ENCODE measurements at places on chromosomes 7 and 10. TPM values are rescaled to one million over a fixed set of nuclear protein-coding genes. Genes with fewer than 3 reads are reported as not detected.

DNA sequence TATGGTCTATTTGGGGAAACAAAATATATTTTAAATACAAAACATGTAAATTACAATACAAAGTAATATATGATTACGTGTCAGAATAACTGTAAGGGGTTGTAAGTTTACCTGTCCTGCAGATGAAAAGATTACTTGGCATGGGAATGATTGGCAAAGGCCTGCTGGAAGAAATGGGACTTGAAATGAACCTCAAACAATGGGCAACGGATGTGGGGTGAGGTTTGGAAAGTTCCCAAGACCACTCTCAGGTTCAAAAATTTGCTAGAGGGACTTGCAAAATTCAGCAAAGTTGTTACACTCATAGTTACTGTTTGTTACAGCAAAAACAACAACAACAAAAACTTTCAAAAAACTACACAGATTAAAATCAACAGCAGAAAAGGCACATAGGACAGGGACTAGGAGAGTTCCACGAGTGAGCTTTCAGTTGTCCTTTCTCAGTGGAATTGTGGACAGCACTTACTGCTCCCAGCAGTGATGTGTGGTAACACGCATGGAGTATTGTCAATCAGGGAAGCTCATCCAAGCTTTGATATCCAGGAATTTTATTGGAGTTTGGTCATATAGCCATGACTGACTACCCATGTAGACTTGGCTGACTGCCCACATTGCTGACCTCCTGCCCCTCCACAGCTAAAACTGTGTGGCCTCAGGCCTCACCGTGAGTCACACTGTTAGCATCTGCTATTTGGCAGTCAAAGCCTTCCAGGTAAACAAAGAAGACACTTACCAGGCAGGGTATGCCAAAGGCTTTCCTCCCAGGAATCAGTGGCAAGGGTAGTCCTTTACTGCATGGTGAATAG lies 43.8 kb downstream of the EXOC6 start:
- DNase-seq, result no peak

- no peak for DNase-seq
Observed at GRCh38 chr7:33101906-33102305, 7.3 kb downstream of the RP9 start.

The POM121C gene
- 21.0 TPM for total RNA-seq

DNA sequence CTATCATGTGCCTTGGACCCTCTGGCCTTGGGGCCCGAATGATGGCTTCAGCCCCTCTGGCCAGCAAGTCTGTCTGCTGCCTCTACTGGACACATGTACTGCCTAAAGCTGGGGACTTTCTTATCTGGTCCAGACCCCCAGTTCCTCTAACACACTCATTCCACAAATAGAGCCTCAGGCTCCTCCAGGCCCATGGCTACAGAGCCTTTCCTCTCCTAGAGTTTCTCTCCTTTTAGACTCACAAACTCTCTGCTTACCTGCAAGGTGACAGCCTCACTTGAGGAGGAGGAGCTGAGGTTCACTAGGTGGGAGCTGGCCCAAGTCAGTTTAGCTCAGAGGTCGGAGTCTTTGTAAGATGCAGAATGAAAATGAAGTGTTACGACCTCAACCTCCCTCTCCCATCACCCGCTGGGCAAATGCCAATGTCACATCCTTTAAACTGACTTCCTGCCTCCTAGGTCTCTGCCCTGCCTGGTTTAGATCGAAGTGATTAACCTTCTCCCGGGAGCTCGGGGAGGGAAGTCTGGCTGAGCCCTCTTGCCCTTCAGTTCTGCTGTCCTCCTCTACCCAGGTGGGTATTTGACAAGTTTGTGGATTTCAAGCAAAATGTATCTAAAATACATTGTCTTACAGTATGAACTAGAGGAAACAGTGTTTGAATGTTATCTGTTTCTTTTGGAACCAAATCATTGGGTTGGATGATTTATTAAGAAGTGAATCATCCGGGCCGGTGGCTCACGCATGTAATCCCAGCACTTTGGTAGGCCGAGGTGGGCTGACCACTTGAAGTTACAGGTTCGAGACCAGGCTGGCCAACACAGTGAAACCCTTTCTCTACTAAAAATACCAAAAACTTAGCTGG lies 71.9 kb upstream of the TNS3 start:
- no peak for DNase-seq

GRCh38 chr7:41295455-41295815 lies 407.5 kb downstream of the INHBA start:
- DNase-seq, result no peak

DNA sequence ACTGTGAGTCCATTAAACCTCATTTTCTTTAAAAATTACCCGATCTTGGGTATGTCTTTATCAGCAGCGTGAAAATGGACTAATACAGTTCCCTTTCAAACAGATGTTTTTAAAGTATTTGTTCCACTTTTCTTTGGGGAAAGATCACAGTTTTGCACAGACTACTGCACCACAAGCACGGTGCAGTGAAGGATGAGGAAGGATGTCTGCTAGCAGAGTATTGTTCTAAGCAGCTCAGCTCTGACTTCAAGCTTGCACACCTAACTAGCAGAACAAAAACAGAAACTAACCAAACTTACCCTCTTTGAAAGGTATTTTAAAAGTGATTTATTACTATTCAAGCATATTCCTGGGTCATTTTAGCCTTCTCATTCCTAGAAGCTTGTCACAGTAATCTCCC lies 20.0 kb downstream of the THNSL1 start:
- no peak for DNase-seq

GRCh38 chr10:104117839-104118323 lies 4.1 kb upstream of the SFR1 start:
- no peak for DNase-seq

DNA sequence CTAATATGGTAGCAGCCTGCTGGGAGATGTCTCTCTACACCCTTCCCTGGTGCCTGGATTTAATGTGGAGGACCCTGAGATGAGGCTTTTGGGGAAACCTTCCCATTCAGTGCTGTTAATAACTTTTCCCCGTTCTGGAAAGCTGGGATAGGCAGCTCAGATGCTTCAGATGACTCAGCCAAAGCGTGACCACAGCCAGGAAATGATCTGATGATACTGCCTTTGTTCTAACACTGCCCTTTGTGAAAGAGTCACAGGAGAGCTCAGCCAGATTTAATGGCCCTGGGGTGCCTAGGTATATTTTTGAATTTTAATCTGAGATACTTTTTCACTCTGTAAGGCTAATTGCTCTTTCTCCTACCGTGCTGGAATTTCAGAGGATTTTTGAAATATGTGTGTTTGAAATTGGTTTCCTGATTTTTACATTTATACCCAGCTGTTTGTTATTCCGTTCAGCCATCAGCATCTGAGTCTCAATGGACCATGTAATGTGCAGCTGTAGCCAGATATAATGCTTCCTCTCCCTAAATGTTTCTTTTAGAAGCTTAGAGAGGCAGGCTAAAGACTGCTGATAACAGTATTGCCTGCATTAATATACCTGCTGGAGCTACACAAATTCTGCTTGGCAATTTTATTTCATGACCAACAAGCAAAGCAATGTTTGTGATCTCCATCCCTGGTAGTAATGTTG lies 17.8 kb downstream of the CELF2 start:
- DNase-seq, result no peak

The CFAP43 gene
- total RNA-seq, result 0.54 TPM

- DNase-seq, result no peak
Observed at GRCh38 chr7:29651477-29651876, 87.8 kb downstream of the PRR15 start.
